ENCODE measurements at places on chromosomes 6 and 20.
A peak's percentile ranks its signal among the peaks of the same experiment; 100 is the strongest.

DNA sequence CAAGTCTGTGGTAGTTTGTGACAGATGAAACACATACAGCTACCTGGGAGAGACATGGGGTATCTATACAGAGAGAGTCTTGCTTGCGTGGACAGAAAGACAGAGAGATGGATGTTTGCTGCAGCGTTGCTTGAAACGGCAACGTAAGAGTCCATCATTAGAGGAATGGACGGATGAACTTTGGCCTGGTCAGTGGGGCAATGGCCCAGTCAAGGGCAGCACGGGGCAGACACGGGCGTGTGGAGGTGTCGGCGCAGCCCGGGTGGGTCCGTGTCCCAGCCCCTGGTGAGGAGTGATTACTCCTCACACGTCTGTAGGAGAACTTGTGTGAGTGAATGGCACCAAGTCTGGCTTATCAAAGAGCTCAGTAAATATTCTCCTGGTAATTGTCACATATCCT lies 21.9 kb downstream of the DACT2 start:
- no peak for DNase-seq

DNA sequence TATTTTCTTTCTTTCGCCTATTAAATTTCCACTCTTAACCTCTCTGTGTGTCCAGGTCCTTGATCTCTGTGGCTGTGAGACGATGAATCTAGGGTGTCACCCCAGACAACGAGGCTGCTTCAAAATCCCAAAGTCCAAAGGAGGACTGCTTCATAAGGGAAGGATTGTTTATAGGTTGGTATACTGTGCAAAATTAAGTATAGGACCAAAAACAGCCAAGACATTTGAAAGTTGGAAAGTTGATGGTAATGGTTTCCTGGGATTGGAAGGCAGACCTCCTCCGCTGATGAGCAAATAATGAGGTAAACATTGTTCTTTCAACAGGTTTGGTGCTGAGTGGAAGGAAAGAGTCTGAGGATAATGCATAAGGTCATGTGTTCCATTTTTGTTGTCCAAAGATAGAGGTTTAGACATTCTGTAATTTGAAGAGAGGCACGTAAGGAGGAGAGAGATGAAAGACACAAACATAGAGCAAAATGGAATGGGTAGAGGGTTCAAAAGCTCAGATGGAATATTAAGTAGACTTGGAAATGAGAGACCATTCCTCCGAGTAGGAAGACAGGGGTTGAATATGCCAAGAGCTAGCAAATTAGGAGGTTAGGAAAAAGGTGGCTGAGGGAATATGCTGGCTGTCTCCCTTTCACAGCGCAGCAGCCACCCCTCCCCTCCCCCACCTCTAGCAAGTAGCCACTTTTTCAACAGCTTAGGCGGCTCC lies 24.8 kb downstream of the ZNF311 start:
- no peak for DNase-seq

GRCh38 chr6:31592396-31592771 lies 422 bp downstream of the NCR3 start:
- DNase-seq: no peak

- DNase-seq: no peak
Observed at GRCh38 chr6:54595844-54596243, 250.7 kb upstream of the FAM83B start.

DNA sequence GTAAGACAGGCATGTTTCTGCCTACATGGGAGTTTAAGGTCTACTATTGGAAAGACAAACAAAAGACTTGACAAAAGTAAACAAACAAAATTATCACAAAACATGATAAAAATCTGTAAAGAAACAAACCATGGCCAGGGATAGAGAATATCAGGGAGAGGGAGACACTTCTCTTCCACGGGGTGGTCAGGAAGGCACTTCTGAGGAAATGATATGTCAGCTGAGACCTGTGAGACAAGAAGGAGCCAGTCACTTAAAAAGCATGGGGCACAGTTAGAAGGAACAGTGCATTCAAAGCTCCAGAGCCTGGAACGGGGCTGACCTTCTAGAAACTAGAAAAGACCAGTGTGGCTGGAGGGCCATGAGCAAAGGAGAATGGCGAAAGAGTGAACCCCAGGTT lies 35.1 kb upstream of the SLC16A10 start:
- no peak for DNase-seq

DNA sequence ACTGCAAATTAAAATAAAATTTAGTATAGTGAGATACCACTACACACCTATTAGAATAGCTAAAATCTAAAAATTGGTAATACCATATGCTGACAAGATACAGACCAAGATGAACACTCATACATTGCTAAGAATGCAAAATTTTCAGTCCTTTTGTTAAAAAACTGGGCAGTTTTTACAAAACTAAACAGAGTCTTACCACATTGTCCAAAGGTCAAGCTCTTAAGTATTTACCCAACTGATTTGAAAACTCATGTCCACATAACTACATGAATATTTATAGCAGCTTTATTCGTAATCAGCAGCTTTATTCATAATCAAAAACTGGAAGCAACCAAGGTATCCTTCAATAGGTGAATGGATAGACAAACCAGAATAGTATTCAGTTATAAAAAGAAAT lies 10.0 kb downstream of the POLR3F start:
- no peak for DNase-seq

DNA sequence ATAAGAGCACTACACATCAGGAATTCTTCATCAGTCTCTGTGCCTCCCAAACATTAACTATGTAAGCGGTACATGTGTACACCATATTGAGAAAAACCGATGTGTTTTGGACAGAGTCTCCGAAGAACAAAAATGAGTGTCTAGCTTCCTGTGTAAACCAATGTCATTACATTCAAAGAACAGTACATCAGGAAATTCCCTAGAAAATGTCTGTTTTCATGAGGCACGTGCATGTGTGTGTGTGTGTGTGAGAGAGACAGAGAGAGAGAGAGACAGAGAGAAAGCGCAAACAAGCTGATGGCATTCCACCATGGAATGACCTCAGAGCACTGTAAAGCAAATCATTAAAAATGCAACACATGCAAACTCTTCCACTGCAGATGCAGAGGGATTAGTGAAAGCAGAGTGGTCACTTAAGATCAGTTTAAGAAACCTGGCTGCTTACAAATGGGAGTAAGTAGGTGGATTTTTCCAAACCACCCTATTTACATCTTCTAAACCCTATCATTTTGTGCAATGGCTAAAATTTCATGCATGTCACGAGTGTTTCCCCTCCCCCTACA lies 133.9 kb downstream of the HIVEP2 start:
- no peak for DNase-seq

- no peak for DNase-seq
Observed at GRCh38 chr6:9540534-9541126, 874.2 kb downstream of the TFAP2A start.

- no peak for DNase-seq
Observed at GRCh38 chr6:49979584-49979983, 10.2 kb upstream of the DEFB113 start.

GRCh38 chr6:74574794-74575193 lies 631.1 kb downstream of the COL12A1 start:
- DNase-seq: no peak

- peak; percentile 38 for DNase-seq
Observed at GRCh38 chr20:58179432-58180099, 48.9 kb downstream of the ANKRD60 start.

- no peak for DNase-seq
Observed at GRCh38 chr6:34095136-34095505, 50.8 kb downstream of the GRM4 start.

- no peak for DNase-seq
Observed at GRCh38 chr6:100322886-100323285, 141.8 kb downstream of the SIM1 start.

- no peak for DNase-seq
Observed at GRCh38 chr6:13523826-13524622, 36.6 kb upstream of the GFOD1 start.

DNA sequence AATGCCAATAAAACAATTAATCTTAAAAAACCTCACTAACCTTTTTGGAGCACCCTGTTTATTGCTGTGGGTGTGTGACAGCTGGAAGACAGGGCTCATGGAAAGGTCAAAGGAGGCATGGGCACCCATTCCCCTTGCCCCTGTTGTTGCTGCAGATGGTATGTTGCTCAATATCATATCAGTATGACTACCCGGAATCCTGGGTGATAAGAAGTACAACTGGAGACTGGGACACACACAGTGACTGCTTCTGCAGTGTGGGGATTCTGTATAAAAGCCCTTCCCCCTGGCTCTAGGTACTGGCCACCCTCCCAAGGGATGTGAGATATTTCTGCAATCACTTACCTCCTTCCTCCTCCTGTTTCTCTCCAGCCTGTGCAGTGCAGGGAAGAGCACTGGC lies 47.3 kb upstream of the IL20RA start:
- no peak for DNase-seq

DNA sequence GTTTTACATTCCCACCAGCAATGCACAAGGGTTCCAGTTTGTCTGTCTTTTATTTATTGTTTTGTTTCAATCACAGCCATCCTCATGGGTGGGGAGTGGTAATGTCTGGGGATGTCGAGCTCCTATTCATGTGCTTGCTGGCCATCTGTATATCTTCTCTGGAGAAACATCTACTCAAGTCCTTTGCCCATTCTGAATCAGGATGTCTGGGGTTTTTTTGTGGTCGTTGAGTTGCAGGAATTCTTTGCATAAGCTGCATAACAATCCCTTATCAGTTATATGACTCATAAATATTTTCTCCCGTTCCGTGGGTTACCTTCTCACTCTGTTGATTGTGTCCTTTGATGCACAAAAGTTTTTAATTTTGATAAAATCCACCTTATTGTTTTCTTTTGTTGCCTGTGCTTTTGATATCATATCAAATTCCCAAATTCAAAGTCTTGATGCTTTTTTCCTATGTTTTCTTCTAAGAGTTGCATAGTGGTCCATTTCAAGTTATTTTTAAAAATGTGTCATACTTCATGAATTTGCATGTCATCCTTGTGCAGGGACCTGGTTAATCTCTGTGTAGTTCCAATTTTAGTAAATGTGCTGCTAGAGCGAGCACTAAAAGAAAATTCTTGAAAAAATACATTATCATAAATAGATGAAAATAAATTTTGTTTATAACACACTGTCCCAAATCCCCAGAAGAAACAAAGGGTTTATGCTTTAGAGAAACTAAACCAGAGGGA lies 54.9 kb upstream of the PDE10A start:
- no peak for DNase-seq

DNA sequence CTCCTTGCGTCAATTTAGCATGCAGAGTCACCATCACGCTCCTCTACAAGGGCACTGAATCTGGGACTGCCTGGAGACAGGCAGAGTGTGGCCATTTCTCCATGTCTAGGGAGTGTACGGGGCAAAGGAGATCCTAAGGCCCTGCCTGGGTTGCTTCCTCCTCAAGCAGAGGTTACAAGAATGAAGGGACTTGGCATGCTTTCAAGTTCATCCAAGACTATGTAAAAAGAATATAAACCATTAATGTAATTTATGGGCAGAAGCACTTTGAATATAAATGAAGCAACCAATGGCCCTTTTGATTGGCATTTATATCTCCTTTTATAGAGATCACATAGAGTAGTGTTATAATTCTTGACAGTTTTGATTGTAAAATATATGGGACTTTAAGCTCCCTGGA lies 137.5 kb downstream of the BTBD3 start:
- DNase-seq: no peak

GRCh38 chr6:127860723-127861122 lies 40.1 kb downstream of the THEMIS start:
- no peak for DNase-seq

DNA sequence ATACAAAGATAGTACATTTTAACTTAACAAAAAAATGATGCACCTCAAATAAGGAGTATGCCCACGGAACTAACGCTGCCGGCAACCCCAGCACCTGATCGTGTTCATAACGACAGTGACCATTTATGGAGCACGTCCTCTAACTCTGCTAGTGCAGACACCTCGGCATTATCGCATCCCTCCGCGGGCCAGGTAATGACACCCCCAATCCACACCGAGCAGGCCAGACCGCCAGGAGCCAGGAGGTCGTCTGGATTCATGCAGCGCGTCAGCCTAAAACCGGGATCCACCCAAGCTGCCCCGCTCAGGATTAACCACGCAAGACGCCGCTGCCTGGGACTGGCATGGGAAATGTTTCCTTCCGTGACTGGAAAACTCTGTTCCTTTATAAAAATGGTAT lies 34.1 kb downstream of the DACT2 start:
- DNase-seq: no peak

DNA sequence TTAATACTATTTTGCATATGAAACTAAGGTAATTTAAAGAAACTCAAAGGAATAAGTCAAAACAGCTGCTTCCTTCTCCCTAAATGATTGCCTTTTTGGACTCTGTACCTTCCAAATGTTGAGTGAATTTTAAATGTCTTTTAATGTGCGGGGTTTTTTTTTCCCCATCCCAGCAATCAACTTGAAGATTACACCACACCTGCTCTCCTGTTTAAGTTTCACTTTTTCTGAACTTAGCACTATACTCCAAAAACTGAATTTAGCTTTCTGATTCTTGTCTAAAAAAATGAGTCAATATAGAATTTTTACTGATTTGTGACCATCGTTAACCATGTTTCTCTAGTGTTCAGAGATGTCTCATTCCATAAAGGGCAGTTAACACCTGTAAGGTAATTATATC lies 220.8 kb upstream of the THEMIS start:
- DNase-seq: no peak

DNA sequence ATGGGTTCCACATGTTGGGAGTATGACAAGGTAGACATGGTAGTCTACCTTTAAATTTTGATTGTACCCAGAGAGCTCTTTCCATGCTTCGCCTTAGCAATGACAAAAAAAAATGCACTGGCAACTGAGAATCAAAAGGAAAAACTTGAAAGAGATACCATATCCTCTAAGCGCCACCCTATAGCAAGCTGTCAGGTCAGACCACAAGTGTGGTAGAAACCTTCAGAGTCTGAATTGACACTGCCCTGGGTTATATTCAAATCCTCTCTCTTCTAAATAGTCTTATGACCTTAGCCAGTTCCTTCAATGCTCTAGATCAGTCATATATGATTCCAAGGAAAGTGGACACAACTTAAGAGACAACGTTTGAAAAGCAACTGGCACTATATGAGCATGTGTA lies 45.6 kb upstream of the SMLR1 start:
- no peak for DNase-seq

DNA sequence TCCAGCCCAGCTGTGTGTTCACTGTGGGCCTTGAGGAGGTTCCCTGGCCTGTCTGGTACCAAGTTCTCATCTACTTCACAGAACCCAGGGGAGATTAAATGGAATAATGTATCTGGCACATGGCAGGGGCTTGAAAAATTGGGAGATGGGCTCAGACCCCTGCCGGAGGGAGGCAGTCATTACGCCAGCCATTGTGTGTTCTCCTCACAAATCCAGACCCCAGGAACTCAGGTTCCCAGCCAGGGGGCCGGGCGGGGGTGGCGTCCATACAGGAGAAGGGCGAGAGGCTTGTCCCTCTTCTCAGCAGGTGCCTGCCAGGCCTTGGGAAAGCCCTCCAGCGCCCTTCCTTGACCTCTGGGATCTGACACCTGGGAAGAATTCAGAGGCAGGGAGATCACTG lies 8.1 kb downstream of the NOL4L start:
- DNase-seq: no peak

- no peak for DNase-seq
Observed at GRCh38 chr20:31712112-31712553, 10.5 kb downstream of the BCL2L1 start.

- DNase-seq: no peak
Observed at GRCh38 chr6:17986656-17987446, 584 bp downstream of the KIF13A start.
